ENCODE measurements at places on chromosomes 12 and 14.

DNA sequence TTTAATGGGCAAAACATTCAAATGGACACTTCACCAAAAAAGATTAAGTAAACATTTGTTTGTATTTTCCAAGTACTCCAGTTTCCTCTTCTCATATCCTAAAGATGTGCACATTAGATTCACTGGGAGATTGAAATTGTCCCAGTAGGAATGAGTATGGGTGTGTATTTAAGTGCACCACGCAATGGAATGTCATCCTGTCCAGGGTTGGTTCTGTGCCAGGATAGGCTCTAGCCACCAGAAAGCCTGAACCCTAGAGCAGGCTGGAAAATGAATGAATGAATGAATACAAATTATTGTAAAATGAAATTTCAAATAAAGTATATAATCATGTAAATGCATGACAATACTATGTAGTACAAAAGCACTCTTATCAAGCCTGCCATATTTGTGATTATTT lies 14.0 kb downstream of the CEP83 start:
- no peak for DNase-seq

DNA sequence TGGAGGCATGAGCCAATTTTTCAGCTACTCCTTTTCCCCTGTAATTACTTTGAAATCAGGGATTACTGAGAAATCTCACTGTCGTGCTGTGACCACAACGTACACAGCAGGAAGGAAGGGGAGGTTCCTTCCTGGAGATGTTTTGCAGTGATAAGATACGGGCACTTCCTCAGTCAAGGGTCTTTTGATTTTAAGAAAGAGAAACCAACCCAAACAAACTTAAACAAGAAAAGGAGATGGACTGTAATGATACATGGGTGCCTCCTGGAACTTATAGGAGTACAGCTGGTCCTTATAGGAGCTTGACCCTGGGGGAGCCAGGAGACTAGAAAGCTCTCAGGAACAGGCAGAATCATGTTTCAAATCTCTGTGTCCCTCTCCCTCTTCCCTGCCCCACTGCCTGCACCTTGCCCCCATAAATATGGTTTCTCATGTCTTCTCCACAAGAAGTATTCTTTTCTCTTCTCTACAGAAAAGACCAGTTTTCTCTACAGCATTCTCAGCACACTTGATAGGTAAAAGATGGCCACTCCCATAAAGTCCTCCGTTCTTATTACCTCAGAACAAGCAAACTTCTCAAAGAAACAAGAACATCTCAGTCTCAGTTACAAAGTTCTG lies 281.1 kb upstream of the AMIGO2 start:
- DNase-seq, result no peak

- no peak for DNase-seq
Measured at GRCh38 chr14:53273671-53274072, 120.5 kb upstream of the DDHD1 start.

DNA sequence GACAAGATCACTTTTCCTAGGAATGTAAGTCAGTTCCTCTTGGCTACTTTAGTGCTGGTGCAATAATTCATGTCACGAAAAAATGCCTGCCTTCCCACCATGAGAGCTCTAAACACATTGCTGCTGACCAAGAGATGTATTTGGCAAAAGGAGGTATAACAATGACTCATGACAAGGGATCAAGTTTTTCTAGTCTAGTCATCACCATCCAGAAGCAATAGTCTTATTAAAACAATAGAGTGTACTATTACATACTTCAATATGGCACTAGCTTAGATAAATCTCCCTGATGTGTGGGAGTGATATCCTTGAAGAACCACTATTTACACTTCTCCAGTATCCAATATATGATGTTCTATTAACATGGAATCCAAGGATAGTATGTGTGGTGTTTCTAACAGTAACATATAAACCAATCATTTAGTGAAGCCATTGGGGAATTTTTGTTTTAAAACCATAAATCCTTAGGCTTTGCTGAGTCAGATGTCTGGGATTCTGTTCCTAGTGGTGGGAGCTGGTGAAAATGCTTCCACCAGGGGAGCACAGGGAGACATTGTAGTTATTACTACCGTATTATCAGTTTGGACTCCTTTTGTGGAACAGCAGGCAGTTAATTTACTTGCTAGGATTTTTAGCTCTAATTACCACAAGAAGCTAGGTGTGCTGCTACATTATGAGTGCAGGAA lies 1387.5 kb downstream of the LRFN5 start:
- DNase-seq, result no peak

DNA sequence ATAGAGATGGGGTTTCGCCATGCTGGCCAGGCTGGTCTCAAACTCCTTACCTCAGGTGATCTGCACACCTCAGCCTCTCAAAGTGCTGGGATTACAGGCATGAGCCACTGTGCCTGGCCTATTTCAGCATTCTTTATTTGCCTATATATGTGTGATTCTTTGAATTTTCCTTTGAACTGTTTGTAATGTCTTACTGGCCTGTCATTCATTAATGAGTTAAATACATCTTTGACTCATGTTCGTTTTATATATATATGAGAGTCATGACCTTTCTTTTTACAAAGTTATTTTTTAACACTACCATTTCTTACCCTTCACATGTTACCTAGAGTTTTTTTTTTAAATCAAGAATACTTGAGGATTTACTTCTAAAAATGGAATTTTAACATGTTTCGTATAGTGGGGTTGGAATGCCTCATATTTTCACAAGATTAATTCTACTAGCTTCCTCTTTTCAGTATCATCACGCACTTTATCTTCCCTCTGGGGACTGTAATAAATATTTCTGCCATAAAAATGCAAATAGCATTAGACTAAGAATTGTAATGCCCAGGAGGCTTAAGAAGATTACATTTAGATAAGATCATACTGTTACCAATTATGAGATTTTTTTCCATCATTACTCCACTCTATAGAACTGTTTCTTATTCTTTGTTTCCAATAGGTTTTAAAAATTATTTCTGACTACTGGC lies 66.7 kb downstream of the NTN4 start:
- DNase-seq, result no peak

DNA sequence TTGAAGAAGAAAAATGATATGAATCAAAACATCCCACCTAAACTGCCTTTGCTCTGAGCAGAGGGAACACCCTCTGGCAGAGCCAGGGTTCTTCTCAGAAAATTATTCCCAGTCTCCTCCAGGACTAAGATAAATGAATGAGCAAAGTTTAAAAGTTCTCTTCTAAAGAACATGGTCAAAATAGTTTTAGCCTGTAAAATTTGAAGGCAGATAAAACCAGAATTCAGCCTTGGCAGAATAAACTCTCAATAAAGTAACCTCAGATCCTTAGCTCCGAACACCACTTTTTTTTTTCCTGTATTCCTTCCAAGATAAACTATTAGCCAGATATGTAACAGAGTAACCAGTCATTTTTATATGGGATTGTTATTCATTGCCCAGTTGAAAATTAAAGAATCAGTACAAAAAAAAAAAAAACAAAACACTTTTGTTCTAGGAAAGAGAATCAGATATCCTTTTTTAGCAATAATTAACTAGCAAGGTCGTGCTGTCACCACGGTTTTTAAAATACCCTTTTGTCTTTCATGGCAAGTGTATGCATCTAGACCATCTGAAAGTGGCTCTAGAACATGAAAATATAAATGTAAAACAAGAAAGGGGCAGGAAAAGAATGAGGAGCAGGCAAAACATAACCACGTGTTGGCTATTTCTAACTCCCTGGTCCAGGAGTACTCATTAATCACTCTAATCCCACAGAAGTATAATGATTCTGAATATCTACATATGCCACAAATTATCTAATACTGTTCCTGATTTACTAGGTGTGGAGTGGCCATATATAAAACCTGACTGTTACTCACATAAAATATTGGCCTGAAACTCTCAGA lies 60.8 kb downstream of the CAPZA3 start:
- no peak for DNase-seq

DNA sequence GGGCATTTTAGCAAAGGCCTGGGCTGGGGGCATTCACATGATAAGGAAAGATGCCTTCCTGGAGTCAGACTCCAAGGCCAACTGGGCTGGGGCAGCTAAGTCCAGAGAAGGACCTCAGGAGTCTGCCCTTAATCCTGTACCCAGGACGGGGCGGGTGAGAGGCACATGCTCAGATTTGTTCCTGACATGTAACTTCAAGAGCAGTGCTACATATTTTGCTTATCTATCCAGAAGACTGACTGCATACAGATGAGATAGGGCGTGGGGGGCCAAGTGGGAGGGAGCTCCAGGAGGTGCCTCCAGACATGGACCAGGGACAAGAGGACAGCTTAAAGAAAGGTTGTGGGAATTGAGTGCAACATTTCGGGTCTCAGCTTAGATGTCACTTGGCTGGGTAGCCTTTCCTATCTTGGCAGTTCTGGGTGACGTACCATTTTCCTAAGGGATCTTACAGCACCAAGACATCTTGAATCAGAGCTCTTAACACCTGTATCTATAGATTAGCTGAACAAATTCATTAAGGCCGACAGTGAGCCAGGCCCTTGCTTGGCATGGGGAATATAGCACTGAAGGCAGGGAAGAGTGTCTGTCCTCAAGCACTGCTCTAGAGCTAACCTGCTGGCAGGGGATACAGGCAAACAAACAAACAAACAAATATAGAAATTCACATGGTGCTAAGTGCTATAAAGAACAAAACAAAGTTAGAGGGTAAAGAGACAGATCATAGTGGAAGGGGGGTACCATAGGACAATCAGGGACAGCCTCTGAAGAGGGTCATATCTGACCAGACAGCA lies 61.2 kb downstream of the PTPN21 start:
- no peak for DNase-seq

GRCh38 chr14:96047101-96047500 lies 7.9 kb downstream of the C14orf132 start:
- DNase-seq, result no peak

DNA sequence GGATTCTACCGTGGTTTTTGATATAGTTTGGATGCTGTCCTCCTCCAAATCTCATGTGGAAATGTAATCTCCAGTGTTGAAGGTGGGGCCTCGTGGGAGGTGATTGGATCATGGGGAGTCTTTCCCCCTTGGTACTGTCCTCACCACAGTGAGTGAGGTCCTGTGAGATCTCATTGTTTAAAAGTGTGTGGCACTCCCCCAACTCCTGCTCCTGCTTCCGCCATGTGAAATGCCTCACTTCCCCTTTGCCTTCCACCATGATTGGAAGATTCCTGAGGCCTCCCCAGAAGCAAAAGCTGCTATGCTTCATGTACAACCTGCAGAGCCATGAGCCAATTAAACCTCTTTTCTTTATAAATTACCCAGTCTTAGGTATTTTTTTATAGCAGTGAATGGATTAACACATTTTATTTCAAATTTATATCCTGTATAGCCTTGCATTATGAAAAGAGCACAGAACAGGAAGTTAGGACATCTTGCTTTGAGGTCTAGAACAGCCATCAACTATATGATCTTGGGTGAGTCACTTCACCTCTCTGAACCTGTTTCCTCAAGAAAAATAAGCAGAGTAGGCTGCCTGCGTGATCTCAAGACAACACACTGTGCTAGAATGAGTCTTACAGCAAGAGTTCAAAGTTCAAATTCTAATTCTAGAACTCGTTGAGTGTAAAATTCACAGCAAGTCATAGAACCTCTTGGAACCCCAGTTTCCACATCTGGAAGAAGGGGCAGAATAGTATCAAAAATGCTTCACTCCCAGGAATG lies 160.9 kb upstream of the EEA1 start:
- no peak for DNase-seq

- no peak for DNase-seq
Measured at GRCh38 chr14:104116288-104116755, 22.1 kb upstream of the KIF26A start.

GRCh38 chr12:2054091-2055018 lies 1.6 kb downstream of the CACNA1C start:
- DNase-seq, result no peak

DNA sequence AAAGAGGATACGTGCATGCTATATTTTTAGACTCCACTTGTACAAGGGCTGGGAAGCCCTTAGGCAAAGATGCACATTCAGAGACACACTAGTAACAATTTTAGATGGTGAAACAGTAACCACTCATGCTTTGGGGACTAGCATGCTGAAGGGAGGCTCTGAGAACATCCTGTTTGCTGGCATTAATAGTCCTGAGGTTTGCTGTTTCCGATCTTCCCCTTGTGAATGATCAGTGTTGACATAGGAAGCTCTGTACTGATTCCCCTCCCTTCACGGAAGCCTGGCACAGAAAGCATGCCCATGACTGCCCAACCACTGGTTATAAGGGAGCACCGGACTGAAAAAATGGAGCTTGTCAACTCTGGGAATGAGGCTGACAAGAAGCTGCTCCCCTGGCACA lies 164.6 kb downstream of the GCH1 start:
- no peak for DNase-seq

- peak; percentile 47 for DNase-seq
Measured at GRCh38 chr14:100438678-100439592, 115.8 kb downstream of the SLC25A47 start.

- DNase-seq, result no peak
Measured at GRCh38 chr14:47466916-47467315, 208.5 kb downstream of the MDGA2 start.

- no peak for DNase-seq
Measured at GRCh38 chr14:34424488-34424887, 37.6 kb downstream of the SPTSSA start.

DNA sequence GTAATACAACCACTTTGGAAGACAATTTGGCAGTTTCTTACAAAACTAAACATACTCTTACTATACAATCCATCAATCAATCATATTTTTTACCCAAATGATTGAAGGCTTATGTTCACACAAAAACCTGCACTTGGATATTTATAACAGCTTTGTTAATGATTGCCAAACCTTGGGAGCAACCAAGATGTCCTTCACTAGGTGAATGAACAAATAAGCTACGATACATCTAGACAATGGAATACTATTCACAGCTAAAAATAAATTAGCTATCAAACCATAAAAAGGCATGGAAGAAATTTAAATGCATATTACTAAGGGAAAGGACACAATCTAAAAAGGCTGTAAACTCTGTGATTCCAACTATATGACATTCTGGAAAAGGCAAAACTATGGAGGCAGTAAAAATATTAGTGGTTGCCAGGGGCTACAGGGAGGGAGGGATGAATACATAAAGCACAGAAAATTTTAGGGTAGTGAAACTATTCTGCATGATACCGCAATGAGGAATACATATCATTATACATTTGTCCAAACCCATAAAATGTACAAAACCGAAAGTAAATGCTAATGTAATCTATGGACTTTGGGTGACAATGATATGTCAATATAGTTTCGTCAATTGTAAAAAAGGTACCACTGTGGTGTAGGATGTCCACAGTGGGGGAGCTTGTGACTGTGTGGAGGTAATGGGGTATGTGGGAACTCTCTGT lies 70.5 kb downstream of the GPR65 start:
- DNase-seq, result no peak

DNA sequence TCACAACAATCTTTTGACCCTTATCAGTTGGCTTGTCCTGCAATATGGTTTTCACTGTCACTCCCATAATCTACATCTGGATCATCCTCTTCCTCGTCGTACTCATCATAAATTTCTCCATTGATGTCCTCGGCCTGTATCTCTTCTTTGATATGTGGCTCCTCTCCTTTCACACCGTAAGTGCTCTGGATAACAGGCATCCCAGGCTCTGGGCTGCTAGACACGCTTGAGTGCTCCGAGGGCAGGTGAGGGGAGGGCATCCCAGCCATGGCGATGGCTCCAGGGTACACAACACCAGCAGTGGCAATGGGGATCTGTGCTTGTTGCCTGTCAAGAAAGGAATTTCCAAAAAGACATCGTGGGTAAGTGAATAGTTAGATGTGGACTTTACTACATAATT lies 415.3 kb downstream of the SOX5 start:
- no peak for DNase-seq
